CD8-positive, alpha-beta T cell (primary cell): ENCODE measurements at places on chromosomes 7 and 10. TPM values are rescaled to one million over a fixed set of nuclear protein-coding genes. Genes with fewer than 3 reads are reported as not detected.

The ESYT2 gene
- 84.4 TPM for total RNA-seq

The DIP2C gene
- 1.9 TPM for total RNA-seq

The ZNF467 gene
- 2.5 TPM for total RNA-seq

The OIT3 gene
- not detected for total RNA-seq

The PODXL gene
- total RNA-seq: 0.86 TPM

The GBX1 gene
- not detected for total RNA-seq

The MKLN1 gene
- 43.2 TPM for total RNA-seq

The CHAT gene
- total RNA-seq: not detected

The MRLN gene
- not detected for total RNA-seq

The TAC1 gene
- not detected for total RNA-seq

The SKIDA1 gene
- total RNA-seq: not detected

The UPK3BL2 gene
- total RNA-seq: 63.8 TPM

The RBP3 gene
- not detected for total RNA-seq

The CYP2C19 gene
- not detected for total RNA-seq

The FZD8 gene
- total RNA-seq: 1.7 TPM

The CYP3A4 gene
- total RNA-seq: not detected

The TMEM139 gene
- 0.24 TPM for total RNA-seq

The BTBD16 gene
- not detected for total RNA-seq
